H54 (cell line): ENCODE measurements at places on chromosomes 13 and 19.
A peak's percentile ranks its signal among the peaks of the same experiment; 100 is the strongest.

DNA sequence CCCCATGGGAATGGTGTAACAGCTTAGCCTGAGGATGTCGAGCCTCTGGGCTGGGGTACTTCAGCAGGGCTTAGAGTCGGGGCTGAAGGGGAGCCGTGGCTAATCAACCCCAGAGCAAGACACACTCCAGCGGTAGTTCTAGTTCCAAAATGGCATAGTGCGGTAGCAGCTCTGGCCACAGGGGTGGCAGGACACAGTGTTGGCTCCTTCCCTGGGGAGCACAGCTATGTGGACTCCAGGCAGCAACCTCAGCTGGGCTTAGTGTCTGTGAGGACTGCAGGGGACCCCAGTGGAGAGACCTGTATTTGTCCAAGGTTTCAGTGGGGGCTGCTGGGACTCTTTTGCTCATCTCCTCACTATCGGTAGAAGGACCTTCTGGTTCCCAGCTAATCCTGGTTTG lies 70.8 kb upstream of the PCDH20 start:
- DNase-seq = no peak

GRCh38 chr19:29449371-29449770 lies 76.4 kb upstream of the VSTM2B start:
- no peak for DNase-seq

DNA sequence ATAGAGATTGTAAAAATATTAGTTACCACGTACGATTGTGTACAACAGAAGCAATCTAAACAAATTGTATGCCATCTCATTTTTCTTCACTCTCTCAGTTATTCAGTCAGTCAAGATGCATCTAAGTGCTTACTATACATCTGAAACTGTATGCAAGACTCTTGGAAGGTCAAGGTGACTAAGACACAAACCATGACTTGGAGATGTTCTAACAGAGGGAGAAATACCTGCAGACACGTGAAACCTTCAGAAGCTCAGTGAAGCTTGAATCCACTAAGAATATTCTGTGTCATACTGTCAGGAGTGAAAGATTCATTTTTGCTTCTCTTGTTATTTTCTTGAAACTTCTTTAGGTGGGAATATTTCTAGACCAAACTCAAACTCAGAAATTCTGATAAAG lies 365.4 kb downstream of the ITGBL1 start:
- no peak for DNase-seq

DNA sequence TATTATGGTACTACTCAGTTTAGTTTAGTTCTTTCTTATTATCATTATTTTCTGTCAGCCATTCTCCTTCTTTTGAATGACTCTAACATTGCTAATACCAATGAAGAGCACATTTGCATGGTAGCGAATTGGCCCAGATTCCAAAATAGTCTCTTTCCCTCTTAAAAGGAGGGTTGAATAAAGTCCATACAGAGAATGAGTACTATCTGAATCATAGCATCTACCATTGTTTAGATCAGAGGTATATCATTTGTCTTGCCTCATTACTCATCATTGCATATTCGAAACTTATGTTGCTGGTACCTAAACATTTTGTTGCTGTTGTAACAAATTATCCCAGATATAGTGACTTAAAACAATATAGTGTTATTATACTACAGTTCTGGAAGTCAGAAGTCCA lies 1235.3 kb upstream of the ATXN8OS start:
- no peak for DNase-seq

- no peak for DNase-seq
Observed at GRCh38 chr13:48485432-48485831, 47.4 kb downstream of the RCBTB2 start.

- no peak for DNase-seq
Observed at GRCh38 chr19:47284324-47284899, 9.7 kb downstream of the INAFM1 start.

DNA sequence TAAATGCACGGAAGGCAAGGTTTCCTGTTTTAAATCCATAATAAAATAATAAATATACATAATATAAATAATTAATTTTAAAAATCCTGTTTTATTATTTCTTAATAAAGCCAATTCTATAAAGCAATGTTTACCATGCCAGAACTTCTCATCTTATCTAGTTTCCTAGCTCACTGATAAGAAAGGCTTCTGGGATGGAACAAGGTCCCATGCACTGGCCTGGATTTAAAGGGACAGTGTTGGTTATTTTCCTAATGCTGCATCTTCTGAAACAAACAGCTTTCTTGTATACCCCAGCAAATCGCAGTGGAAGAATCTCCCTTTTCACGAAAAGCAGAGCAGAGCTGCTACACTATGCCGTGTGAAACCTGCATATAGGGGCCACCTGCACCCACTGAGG lies 68.8 kb downstream of the LNX2 start:
- no peak for DNase-seq

- DNase-seq = no peak
Observed at GRCh38 chr13:95411428-95412040, 110.3 kb upstream of the ABCC4 start.

- DNase-seq = no peak
Observed at GRCh38 chr13:111393221-111393790, 72.9 kb downstream of the TEX29 start.

DNA sequence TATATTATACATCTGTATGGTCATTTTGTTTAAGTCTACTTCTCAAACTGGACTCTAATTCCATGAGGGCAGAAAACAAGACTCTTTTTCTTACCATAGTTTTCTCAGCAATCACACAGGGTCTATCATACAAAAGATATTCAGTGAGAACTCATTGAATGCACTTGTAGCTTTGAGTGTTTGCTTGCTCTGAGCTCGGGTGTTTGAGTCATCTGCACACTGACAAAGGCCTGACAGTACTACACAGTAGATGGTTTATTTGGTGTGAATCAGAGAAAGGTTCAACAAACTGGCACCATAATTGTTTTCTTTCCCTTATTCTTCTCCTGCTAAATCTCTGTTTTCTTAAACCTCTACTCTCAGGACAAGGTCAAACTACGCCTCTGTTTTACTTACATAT lies 586.4 kb downstream of the LMO7 start:
- DNase-seq = no peak

DNA sequence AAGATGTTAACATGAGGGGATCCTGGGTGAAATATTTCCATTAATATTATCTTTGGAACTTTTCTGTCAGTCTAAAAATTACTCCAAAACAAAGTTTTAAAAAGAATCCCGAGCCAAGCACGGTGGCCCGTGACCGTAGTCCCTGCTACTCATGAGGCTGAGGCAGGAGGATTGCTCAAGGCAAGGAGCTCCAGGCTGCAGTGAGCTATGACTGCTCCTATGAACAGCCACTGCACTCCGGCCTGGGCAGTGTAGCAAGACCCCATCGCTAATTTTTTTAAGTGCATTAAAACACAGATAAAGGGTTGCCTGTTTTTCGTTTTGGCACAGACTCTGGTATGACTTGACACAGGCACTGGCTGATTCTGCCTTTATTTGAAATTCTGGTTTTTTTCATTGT lies 6.9 kb downstream of the GP6 start:
- DNase-seq = no peak

DNA sequence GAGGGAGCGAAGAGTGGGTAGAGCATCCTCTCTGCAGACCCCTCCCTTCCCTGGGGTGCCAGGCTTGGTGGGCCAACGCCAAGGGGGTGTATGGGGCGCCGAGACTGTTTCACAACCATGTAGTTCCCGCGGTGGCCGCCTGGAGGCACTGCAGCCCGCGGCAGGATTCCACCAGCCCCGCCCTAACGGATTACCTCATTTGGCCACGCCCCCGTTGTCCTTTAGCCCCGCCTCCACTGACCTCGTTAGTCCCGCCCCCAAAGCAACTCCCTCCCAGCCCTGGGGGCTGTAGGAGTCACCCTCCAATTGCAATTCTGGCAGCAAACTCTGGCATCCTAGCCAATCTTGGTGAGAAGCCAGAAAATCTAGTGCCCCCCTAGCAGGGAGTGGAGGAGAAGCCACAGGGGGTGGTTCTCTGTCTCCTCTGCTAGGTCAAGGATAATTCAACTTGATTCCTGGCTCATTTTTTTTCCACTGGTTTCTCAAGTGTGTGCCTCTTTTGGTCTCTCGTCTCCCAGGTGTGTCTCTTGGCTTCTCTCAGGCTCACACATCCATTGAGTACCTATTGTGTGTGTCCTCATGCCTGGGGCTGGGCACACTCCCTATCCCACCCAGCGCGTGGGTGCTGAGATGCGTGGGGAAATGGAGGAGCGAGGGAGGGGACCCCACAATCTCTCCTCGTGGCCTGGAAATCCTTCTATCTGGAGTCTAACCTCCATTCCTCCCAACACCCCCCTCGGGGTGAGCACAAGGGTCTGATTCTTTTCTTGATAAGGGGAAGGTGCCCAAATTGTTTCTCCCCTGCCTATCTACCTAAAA lies 2.0 kb downstream of the OLFM2 start:
- DNase-seq = peak; percentile 85

DNA sequence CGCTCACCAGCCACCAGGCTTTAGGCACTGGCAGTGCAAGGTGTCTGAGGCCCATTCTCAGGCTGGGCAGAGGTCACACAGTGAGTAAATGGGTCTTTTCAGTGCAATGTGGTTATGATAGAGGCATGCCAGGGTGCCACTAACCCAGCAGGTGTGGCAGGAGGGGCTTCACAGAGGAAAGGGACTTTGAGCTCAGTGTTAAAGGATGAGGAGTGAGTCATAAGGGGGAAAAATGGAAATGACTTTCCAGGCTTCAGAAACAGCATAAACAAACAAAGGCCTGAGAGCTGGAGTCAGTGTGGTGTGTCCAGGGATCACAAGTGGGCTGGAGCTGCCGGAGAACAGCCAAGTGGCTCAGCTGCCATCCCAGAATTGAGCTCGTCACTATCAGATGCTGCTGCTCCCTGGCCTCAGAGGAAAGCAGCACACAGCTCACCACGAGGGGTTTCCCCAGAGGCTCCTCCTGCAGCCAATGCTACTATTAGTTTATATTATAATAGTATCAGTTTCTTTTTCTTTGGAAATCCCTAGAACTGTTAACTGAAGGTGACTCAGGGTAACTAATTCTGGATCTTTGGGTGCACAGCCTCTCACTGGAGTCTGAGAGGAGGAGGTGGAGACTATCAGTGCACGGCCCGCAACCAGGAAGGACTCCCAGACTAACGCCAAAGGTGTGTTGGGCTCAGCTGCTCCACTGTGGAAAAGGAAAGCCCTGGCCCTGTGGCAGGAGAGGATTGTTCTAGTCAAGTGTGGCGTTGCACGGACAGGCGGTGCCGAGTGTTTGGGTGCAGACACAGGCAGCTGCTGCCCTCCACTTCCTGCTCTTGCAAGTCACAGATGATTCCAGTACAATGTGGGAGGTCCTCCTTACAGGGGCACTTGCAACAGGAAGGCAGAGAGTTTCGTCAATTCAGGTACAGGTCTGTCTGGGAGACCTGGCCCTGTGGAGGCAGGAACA lies 39.5 kb downstream of the DHRS12 start:
- DNase-seq = no peak

DNA sequence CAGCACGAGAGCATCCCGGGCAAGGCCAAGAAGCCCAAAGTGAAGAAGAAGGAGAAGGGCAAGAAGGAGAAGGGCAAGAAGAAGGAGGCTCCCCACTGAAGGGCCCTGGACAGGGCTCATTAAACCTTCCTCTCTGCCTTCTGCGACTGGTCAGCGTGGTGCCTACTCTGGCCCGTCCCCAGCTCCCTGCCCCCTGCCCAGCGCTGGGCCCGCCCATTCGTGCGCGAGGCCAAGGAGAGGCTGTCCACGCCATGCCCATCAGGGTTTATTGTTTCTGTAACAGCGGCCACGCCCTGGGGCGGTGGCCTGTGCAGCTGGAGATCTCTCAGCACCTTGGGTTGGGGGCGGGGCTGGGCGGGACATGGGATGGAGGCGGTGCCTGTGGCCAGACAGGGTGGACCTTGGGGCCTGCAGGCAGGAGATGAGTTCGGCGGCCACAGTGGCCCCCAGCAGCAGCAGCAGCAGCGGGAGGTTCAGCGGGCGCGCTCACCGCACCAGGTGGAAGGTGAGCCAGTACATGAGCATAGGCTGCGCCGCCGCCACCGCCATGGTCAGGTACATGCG lies 897 bp downstream of the C19orf33 start:
- peak; percentile 97 for DNase-seq

- no peak for DNase-seq
Observed at GRCh38 chr13:51323824-51324511, 15.5 kb upstream of the SERPINE3 start.

DNA sequence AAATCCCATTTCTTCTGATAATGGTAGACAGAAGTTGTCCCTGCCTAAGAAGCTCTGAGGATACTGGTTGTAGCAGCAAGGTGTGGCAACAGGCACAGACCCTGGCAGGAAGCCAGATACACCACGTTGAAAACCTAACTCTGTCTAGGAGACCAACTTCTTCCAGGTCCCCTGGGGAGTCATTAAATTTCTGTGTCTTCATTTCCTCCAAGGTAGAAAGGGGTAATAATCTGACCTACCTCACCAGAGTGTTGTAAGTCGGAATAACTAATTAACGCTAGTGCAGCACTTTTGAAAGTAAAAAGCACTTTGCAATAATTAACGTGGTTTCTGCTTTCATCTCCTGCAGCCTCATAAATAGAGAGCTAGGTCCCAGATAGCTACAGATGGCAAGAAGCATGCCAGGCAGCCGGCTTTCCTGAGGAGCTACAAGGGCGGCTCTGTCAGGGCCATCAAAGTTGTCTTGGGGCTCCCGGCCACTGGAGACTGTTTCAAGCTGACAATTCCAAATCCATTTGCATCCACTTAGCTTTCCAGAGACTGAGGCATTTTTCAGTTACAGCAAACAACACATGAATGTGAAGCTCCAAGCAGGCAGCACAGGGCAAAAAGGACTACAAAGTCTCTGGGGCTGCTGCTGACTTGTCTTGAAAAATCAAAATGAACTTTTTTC lies 176.2 kb downstream of the FOXO1 start:
- no peak for DNase-seq

DNA sequence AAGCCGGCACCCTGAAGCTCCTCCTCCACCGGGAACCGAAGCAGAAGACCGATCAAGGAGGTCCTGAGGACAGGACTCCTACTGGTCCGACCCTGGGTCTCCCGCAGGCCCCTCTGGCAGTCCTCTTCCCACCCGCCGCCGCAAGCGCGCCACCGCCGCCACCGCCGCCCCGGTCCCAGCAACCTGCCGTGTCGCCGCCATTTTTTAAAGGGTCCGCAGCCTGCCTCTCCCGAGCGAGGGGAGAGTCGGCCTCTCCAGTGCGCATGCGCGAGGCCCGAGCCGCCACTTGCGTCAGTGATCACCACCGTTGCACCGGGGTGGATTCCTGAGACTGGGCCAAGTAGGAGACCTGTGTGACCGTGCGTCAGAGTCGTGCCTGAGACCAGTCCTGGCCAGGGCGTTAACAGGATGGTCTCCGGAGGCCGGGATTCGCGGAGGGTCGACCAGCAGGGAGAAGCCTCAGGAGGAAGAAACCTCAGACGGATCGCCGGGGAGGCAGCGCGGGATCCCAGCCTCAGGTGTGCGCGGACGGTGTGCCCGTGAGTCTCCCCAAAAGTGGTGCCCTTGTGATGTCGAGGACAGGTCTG lies 51.6 kb downstream of the ZNF146 start:
- DNase-seq = no peak

GRCh38 chr13:42384265-42384664 lies 112.3 kb downstream of the AKAP11 start:
- DNase-seq = no peak

GRCh38 chr13:19713186-19713965 lies 69.4 kb downstream of the PSPC1 start:
- peak; percentile 11 for DNase-seq

GRCh38 chr19:5987077-5987818 lies 9.3 kb upstream of the RANBP3 start:
- DNase-seq = peak; percentile 70
